B cell (primary cell): ENCODE measurements at places on chromosomes 4 and X. TPM values are rescaled to one million over a fixed set of nuclear protein-coding genes. Genes with fewer than 3 reads are reported as not detected.

The GAGE12F gene
- not detected in 2 replicates for total RNA-seq

The ADH6 gene
- total RNA-seq, result not detected in 2 replicates

The HELT gene
- total RNA-seq, result not detected in 2 replicates

The MMGT1 gene
- 24.4 and 25.1 TPM in 2 replicates for total RNA-seq

The SSX1 gene
- not detected in 2 replicates for total RNA-seq

The TGIF2LX gene
- total RNA-seq, result not detected in 2 replicates

The ZRSR2 gene
- 27.8 and 28.2 TPM in 2 replicates for total RNA-seq

- H3K36me3 ChIP-seq, result no peaks in the 10 kb centered on the region
Observed at GRCh38 chr4:4752025-4752424, 107.4 kb upstream of the MSX1 start.

DNA sequence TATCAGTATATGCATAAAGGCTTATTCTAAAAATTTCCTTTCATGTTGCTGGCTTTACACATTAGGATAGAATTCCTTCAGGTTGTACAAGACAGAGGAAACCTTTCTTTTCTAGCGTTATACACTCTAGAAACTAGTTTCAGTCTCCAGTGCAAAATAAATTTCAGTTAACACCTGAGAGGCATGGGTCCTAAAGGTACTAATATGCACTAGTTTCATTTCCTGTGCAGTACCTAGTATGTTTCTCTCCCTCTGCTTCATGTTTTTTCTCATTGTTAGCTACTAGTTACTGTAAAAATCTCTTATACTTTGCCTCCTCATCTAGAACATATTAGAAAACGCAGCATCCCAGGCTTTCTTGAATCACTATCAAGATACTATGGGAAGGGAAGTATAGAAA is 54.0 kb downstream of the SNX25 start:
- H3K4me3 ChIP-seq, result no peak overlapping the region
- peak overlapping the region; percentile 43 for H3K27ac ChIP-seq
- H3K4me1 ChIP-seq, result peaks cover 17% of the 10 kb centered on the region

DNA sequence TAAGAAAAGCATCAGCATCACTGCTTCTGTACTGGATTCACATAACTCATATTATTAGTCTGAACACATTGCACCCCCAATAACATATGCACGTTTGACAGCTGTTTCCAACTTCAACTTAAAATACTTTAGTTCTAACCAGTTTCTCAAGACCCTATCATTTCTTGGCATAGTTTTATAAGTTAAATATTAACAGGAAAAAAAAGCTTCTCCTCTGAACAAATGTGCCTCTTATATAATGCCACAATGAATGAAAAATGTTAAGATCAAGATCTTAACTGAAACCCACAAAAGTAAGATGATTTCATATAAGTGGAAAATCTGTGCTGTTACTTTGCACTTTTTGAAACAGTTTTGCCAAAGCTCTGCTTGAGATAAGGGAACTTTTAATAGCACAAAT is 652.8 kb upstream of the FAM241A start:
- no peaks in the 10 kb centered on the region for H3K36me3 ChIP-seq
- H3K27ac ChIP-seq, result no peak overlapping the region
- H3K4me3 ChIP-seq, result no peak overlapping the region
- H3K27me3 ChIP-seq, result no peaks in the 10 kb centered on the region
- DNase-seq, result no peak

DNA sequence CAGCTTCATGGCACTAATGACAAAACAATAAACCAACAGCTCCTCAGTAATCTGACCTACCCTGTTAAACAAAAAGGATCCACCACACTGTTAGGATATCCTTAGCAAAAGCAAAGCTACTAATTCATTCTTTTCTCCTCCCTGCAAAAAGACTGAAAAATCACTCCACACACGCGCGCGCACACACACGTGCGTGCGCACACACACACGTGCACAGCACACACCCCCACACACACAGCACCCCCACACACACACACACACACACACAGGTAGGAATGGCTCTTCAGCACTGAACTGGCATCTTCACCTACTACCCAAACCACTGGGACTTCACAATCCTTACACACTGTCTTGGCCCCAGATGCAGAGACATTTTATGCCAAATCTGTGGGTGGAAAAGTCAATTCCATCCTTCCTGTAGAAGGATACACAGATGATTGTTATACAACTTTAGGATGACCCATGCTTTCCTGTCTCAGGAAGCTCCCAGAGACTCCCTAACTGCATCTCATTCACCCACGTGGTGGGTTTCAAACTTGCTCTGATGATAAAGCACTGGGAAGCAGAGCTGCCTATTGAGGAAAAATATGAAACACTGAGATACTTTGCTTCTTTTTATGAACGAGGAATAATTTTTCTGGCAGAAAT is 102.5 kb downstream of the TSPAN5 start:
- no peak for DNase-seq
- H3K27me3 ChIP-seq, result no peaks in the 10 kb centered on the region
- H3K4me1 ChIP-seq, result no peaks in the 10 kb centered on the region
- H3K27ac ChIP-seq, result no peak overlapping the region
- no peaks in the 10 kb centered on the region for H3K36me3 ChIP-seq
- no peak overlapping the region for H3K4me3 ChIP-seq

GRCh38 chr4:92304121-92304520 is 355 bp downstream of the GRID2 start:
- no peak for DNase-seq
- H3K4me1 ChIP-seq, result no peaks in the 10 kb centered on the region
- H3K4me3 ChIP-seq, result no peak overlapping the region

GRCh38 chrX:140297273-140297672 is 207.6 kb downstream of the SOX3 start:
- no peaks in the 10 kb centered on the region for H3K4me1 ChIP-seq
- H3K36me3 ChIP-seq, result no peaks in the 10 kb centered on the region
- H3K4me3 ChIP-seq, result no peak overlapping the region
- no peaks in the 10 kb centered on the region for H3K27me3 ChIP-seq
- no peak overlapping the region for H3K27ac ChIP-seq
- no peak for DNase-seq

DNA sequence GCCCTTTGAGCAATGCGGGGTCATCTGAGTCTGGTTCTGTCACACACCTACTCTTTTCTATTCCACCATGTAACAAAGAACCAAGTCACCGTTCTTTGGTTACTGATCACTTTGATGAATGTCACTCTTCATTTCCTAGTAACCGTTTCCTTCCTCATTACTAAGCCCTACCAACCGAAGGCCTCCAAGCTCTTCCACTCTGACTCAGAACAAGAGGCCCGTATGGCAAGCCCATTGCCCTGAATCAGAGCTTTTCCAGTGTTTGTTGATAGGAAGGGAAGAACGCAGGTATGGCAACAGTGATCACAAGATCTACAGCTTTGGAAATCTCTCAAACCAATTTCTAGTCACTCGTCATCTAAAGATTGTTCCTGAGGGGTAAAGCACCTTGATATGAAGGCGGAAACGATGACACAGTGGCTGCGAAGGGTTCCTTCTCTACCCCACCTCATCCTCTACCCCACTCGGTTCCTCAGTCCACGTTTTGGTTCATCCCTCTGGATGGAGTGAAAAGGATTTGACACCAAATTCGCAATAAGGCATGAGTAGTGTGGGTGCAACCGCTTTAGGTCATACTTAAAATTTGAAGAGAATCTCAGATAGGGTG is 28.0 kb upstream of the CD40LG start:
- no peaks in the 10 kb centered on the region for H3K36me3 ChIP-seq
- H3K4me3 ChIP-seq, result no peak overlapping the region
- H3K27ac ChIP-seq, result no peak overlapping the region
- no peaks in the 10 kb centered on the region for H3K27me3 ChIP-seq
- DNase-seq, result no peak

DNA sequence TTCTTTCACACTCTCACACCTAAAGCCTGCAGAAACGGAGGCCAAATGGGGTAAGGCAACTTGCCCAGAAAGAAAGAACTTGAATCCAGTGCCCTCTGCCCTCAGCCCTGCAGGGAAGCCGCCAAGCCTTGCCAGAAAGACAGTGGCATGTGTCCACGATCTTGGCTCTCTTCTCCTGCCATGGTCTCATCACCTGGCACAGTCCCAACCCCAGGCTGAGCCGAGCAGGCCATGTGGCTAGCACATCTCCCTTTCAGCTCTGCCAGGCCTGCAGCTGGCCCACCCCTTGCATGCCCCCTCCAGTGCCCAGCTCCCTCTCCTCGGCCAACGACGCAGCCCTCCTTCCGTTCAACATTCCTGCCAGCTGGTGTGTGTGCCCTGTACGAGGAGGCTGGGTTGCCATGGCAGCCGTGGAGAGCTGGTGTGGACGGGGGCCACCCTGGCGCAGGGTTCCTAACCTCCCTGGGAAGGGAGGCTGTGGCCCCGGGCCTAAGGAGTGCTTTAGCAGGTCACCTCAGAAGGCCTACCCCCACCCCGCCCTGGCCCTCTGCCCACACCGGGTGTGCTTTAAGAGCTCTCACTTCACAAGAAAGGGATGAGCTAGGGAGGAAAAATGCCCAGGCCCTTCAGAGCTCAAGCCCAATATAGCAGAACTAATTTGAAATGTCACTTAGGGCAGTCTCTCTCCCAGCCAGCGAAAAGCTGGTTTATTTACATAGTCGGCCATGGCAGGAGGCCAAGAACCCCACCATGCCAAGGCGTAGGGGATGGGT is 73.0 kb upstream of the PJA1 start:
- no peaks in the 10 kb centered on the region for H3K4me1 ChIP-seq
- no peak overlapping the region for H3K4me3 ChIP-seq
- no peak for DNase-seq
- H3K27ac ChIP-seq, result no peak overlapping the region
- no peaks in the 10 kb centered on the region for H3K27me3 ChIP-seq

GRCh38 chr4:158999166-158999682 is 103.7 kb upstream of the RAPGEF2 start:
- no peak for DNase-seq
- no peaks in the 10 kb centered on the region for H3K4me1 ChIP-seq
- H3K27me3 ChIP-seq, result no peaks in the 10 kb centered on the region
- H3K4me3 ChIP-seq, result no peak overlapping the region

- no peak for DNase-seq
- H3K27ac ChIP-seq, result no peak overlapping the region
- H3K27me3 ChIP-seq, result no peaks in the 10 kb centered on the region
- H3K4me3 ChIP-seq, result no peak overlapping the region
Observed at GRCh38 chr4:11698846-11699590, 270.3 kb upstream of the HS3ST1 start.

DNA sequence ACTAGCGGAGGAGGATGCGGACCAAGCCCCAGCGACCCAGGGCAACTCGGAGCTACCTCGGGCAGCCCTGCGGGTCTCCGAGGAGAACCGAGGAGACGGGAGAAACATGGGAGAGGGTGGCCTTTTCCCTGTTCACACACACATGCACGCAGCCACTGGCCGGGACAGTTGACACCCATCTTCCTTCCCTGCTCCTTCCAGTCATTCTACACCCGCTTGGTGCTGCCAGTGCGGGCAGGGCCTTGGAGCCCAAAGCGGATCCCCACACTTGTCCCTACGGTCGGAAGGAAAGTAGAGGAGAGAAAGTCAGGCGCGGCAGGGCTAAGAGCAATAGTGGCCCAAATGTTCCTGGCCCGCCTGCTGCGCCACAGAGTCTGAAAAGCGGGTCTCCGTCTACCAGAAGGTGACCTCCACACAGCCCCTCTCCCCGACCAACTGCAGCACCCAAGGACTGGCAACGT is 1.1 kb upstream of the PPP3CA start:
- no peak for DNase-seq
- H3K4me1 ChIP-seq, result peaks cover 29% of the 10 kb centered on the region
- H3K27me3 ChIP-seq, result no peaks in the 10 kb centered on the region

DNA sequence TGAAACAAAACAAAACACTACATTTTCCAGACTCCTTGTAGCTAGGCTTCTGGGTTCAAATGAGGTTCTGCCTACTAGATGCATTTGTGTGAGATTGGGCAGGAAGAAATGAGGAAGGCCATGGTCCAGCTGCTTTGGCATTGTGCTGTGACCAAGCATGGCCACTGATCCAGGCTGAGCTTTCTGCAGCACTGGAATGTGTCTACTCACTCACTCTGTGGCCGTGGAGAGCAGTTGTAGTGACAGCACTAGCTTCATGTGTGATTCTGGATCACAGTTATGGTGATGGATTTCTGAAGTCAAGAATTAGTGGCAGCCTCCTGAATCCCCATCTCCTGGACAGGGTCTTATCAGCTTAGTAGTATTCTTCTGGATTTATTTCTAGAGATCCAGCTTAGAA is 358.9 kb downstream of the GPAT3 start:
- H3K27me3 ChIP-seq, result no peaks in the 10 kb centered on the region
- H3K4me3 ChIP-seq, result no peak overlapping the region
- H3K4me1 ChIP-seq, result no peaks in the 10 kb centered on the region
- H3K36me3 ChIP-seq, result no peaks in the 10 kb centered on the region

DNA sequence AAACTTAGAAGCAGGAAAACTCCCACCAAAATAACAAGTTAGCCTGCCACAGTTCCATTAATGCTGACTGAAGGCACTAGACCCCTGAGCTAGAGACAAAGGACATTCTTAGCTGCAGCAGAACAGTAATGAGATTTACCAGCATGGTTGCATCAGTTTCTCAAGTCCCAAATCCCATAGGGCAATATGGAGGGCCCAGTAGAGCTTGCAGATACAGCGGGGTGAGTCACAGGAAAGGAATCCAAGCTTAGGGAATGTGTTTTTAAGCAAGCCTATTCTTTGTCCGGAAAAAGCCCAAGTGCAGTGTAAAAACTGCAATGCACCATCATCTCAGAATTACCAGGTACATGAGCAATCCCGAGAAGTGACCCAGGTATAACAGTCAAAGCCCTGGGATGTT is 51.3 kb upstream of the EXOC1L start:
- H3K27ac ChIP-seq, result no peak overlapping the region
- DNase-seq, result no peak
- no peak overlapping the region for H3K4me3 ChIP-seq
- no peaks in the 10 kb centered on the region for H3K4me1 ChIP-seq

DNA sequence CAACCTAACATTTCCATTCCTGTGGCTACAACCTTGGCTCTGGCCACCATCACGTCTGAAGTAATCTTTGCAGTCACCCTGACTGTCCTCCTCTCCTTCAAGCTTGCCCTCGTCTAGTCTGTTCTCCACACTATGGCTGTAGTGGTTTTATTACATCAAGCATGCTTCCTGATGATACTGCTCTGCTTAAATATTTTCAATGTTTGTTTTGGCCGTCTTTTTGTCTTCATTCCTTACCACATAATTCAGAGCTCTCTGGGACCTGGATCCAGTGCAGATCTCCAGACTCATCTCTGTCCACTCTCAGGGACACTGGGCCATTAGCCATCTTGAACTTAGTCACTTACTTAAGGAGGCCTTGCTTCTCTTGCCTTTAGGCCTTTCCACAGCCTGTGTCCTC is 27.7 kb upstream of the FREM3 start:
- no peak overlapping the region for H3K4me3 ChIP-seq
- H3K27me3 ChIP-seq, result no peaks in the 10 kb centered on the region
- H3K27ac ChIP-seq, result no peak overlapping the region
- H3K36me3 ChIP-seq, result no peaks in the 10 kb centered on the region
- no peaks in the 10 kb centered on the region for H3K4me1 ChIP-seq

GRCh38 chrX:13473442-13474163 is 95.8 kb upstream of the EGFL6 start:
- peak overlapping the region; percentile 91 for H3K27ac ChIP-seq
- H3K27me3 ChIP-seq, result no peaks in the 10 kb centered on the region

- no peak for DNase-seq
- peaks cover 44% of the 10 kb centered on the region for H3K36me3 ChIP-seq
- H3K27ac ChIP-seq, result no peak overlapping the region
- H3K4me3 ChIP-seq, result no peak overlapping the region
Observed at GRCh38 chr4:94274912-94275311, 67.2 kb downstream of the SMARCAD1 start.

GRCh38 chr4:61160478-61160877 is 39.6 kb upstream of the ADGRL3 start:
- no peaks in the 10 kb centered on the region for H3K27me3 ChIP-seq
- DNase-seq, result no peak
- no peak overlapping the region for H3K4me3 ChIP-seq
